ENCODE measurements at places on chromosomes 2 and 18.
A peak's percentile ranks its signal among the peaks of the same experiment; 100 is the strongest.

DNA sequence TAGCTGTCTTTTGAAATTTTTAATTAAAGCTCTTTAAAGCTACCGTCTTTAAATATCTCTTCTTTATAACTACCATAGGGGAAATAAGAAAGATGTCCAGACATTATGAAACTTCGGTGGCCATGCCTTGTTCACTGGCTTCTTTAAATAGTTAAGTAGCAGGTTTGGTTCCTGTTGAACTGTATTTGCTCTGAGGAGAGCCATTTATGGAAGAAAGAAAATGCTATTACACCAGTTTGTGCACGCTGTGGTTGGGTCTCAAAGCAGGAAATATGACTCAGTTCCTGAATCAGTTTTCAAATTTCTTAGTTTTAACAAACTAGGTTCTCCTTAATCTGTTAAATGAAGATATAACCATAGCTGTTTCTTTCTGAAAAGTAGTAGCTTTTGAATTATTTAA, 12.2 kb downstream of the ARPC2 start:
- peak; percentile 41 for DNase-seq

GRCh38 chr18:68177807-68178702, 536.9 kb downstream of the TMX3 start:
- peak; percentile 96 for DNase-seq

GRCh38 chr2:191894681-191895147, 47.8 kb upstream of the CAVIN2 start:
- DNase-seq = peak; percentile 46

GRCh38 chr2:9617749-9618148, 13.0 kb downstream of the YWHAQ start:
- no peak for DNase-seq

DNA sequence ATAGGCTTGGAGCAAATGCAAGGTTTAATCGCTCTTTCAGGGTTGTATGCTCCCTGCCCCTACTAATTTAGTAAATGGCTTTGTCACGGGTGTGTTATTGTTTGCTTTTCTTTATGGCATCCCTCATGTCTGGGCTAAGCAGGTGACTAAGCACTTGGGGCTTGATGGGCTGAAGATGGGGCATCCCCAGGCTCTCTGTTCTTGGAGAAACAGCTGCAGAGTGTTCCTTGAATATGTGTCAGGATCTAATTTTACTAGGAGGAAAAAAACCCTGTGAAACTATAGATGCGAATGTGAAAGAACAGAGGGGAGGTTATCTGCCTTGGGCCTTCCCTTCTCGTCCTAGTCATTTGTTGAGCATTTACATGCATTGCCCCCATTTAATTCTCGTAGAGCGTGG, 94.7 kb upstream of the TAF1B start:
- DNase-seq = no peak

Data from HS-27A (cell line).